CD4-positive, alpha-beta T cell treated with Interleukin-15 for 1 hour (primary cell): ENCODE measurements at places on chromosomes 7 and 10.

DNA sequence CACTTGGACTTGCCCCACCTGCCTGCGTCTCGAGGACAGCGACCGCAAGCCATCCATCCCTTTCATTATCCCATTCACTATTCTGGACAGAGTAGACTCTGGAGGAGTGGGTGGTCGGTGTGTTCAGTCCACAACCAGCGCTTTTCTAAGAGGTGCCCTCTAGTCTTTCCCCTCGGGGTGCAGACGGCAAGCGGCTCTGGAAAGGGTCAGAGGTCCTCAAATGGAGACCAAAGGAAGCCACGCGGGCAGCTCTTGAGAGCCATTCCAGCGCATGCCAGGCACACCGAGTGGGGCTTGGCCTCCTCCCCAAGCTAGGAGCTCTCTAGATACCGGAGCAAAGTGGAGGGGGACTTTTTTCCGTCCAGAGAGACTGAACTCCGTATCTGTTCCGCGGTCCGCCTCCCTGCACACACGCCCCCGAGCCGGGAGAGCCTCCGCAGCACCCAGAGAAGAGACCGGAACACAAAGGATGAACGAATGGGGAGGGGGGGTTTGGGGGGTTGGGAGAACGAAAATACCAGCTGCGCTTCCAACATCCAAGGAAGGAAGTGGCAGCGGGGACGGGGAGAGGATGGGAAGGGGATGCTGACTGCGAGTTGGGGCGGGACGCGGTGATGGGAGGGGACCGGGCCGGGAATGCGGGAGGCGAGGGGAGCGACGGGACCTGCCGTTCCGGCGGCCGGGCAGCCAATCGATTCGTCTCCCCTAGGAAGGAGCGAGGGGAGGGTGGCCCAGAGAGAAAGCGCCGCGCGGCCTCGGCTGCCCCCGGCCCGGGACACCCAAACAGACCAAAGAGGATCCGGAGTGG, 515 bp downstream of the GSDME start:
- DNase-seq: no peak

DNA sequence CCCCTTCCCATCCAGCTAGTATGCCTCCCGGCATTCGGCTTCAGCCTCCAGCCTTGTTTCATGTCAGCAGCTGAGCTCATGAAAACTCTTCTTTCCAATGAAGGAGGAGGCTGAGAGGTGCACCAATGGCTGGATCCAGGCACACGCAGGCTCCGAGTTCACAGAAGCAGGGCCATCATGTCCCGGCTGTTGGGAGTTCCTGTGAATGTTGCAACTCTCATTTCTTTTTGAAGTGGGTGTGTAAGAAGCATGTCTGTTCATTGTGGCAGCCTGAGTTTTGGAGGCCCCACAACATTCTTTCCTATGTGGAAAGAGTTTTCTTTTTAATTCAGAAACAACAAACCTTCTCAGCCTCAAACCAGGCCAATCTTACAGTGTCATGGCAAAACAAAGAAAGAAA, 89.7 kb downstream of the PTPRE start:
- DNase-seq: no peak

DNA sequence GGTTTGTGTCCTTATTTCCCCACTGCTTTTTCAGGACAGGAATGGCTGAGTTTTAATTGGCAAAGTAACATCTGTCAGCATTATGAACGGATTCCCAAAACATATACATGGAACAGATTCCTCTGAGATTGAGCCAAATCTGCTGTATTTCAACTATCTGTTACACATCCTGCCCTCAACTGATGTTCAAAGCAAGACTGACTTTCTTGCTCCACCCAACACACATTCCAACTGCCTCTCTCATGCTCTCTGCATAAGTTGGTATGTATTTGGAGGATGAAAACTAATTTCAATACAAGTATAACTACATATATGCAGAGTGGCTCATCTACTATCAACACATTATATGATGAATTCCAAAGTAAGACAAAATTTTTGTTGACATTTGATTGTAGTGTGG, 342.2 kb downstream of the GATA3 start:
- DNase-seq: no peak

- no peak for DNase-seq
Observed at GRCh38 chr10:86063341-86063740, 303.3 kb downstream of the GRID1 start.

DNA sequence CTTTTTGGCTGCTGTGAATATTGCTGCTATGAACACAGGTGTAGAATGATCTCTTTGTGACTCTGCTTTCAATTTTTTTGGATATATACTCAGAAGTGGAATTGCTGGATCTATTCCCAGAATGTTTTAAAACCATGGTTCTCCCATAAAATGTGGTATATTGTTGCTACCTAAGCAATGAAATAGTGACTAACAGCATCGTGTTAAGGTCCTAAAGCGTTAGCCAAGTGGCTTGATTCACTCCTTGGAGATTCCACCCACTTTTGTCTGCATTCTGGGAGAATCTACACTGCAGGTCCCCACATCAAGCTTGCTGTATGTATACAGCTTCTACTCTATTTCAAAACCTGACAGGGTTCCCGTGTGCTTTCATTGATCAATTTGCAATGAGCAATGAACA, 105.6 kb downstream of the CDK6 start:
- DNase-seq: no peak

- DNase-seq: no peak
Observed at GRCh38 chr7:142498364-142498763, 240.5 kb upstream of the PRSS58 start.

GRCh38 chr7:149194799-149195179, 557 bp upstream of the ZNF282 start:
- DNase-seq: no peak

DNA sequence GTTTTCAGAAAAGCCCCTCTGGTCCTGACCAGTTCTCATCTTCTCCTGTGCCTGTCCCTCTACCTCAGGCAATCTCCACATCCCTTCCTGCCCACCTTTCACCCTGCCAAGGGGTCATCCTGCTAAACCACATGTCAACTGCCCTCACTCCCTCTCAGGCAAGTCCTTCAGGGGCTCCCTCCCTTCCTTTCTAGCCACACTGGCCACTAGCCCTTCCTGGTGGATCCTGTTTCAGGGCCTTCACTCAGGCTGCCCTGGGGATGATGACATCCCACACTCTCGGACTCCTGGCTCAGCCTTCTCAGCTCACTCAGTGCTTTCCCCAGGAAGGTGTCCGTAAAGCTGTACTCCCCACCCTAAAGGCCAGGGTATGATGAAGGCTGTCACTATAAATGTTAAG, 13.4 kb downstream of the STEAP1B start:
- DNase-seq: no peak

- no peak for DNase-seq
Observed at GRCh38 chr10:93672890-93673289, 29.5 kb downstream of the FRA10AC1 start.

DNA sequence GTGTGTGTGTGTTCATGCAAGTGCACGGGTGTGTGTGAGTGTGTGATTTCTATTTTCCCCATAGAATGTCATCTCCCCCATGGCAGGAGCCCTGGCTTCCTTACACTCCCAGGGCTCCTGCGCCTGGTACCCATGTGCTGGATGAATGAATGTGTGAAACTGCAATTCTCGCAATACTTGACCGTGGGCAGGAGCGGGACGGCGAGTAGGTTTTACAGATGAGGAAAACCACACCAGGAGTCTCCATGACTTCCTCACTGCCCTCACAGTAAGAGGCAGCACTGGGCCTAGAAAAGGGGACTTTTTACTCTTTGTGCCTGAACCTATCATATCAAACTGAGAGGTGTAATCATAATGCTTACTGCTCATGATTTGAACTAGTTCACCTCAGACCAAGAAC, 167.6 kb upstream of the FRMD4A start:
- DNase-seq: no peak

- no peak for DNase-seq
Observed at GRCh38 chr10:75019370-75019769, 92.1 kb upstream of the SAMD8 start.

DNA sequence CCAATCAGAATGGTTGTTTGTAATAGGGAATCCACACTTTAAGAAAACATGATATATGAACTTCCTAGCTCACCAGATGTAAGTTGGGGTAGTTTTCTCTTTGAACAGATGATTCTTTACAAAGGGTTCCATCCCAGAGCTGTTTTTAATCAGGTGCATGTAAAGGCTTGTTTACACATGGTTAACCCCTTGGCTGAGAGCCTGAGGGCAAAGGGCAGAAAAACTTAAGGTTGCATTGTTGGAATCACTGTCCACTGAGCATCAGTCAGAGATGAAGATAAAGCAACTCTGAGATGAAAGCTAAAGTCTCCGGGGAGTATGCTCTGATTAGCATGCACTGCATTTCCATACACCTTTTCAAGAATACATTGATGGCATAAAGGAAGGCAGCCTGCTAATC, 518.2 kb downstream of the SORCS3 start:
- no peak for DNase-seq

GRCh38 chr10:119359025-119359424, 151.7 kb downstream of the GRK5 start:
- DNase-seq: no peak
